ENCODE measurements at places on chromosomes 11 and 22.

DNA sequence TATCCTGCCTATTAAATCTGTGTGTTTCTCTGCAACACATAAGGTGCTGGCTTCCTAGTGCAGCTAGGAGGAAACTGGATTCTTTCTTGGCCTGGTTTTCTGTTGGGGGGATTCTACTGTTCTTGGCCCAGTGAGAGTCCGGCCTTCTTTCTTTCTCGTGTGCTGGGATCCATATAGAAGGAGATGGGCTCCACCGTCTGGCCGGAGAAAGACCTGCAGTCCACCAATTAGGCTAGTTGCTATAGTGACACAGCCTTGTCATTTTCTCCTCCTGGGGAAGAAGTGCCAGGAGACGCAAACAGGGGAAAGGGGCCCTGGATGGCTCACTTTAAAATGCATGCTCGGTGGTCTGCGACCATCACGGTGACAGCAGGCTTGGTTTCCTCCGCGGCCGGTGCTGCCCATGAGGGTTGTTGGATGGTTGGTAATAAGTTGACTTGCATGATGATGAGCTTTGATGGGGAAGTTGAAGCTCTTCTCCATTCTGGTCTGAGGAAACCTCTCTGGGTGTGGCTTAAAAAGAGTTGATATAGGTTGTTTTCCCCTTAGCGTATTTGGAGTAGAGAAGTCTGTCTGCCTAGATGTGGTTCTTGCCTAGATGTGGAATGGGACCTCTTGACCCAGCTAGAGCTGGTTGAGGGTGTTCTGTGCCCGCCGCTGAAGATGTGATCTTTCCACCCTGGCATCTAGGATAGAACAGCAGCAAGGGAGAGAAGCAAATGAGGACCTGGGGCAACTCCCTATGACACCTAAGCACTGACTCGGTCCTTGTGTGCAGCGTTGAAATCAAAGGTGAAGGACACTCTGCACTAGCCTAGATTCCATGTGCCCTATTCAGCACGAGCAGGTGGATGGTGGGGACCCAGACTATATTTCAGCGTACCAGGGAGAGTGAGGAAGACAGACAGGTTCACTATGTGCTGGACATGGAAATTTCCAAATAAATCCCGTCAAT is 1335.0 kb downstream of the BRD1 start:
- DNase-seq: peak; percentile 73

DNA sequence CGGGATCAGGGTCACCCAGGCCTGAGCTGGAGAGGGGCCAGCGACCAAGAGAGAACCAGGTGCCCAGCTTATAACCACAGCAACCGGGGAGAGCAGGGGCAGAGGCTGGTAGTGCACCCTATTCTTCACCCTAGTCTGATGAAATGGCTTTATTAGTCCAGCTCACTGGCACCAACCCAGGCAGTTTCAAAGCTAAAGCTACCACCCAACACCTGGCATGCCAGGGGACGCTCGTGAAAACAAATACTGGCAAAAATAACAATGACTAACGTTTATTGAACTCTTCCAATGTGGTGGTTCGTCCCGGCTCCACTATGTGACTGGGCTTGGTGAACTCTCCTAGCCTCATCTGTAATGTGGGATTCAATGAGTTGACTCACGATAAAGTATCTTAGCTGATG is 30.6 kb downstream of the SCGB1A1 start:
- DNase-seq: no peak

GRCh38 chr22:35726933-35727332 is 9.3 kb downstream of the APOL5 start:
- no peak for DNase-seq

DNA sequence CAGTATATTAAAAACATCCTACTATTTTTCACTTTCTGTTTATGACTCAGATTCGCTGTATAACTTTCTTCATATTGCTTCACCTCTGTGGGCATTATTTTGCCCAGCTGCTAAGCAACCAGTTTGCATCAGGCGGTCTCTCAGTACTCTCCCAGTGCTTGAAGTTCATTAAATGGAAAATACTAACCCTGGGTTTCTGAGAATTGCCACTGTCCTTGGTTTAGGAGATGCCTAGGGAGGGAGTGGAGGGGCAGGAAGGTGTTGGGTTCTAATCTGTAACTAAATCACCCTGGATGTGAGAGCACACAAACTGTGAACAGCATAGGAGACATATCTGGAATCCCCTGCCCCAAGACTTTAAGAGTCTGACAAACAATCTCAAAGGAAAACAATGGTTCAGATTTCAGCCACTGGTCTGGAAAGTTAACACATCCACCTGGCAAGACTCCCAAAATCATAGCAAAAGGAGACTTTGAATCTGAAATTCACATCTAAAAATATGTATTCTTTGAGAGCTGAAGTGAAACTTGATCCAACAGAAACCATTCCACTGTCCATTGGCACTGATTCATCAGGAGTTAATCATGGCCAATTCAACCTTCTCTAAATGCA is 540.0 kb downstream of the SOX6 start:
- peak; percentile 37 for DNase-seq

- no peak for DNase-seq
These were observed 88.1 kb downstream of the CCDC34 start for GRCh38 chr11:27274854-27275395.

DNA sequence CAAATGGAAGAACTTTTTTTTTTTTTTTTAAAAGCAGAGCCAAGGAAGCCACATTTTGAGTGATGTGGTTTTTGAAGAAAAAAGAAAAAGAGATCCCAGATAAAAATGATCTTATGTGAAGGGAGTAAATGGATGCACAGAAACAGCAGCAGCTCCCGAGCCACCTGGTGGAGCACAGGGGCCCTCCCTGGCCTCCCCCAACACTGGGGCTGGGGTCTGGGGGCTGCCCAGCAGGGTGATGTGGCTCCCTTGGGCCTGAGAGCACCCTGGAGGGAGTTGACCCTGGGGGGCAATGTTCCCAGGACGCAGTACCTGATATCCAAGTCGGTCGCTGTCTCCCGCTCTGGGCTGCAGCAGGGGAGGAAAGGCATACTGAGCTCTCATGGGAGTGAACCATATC is 26.5 kb upstream of the KCNJ11 start:
- no peak for DNase-seq

DNA sequence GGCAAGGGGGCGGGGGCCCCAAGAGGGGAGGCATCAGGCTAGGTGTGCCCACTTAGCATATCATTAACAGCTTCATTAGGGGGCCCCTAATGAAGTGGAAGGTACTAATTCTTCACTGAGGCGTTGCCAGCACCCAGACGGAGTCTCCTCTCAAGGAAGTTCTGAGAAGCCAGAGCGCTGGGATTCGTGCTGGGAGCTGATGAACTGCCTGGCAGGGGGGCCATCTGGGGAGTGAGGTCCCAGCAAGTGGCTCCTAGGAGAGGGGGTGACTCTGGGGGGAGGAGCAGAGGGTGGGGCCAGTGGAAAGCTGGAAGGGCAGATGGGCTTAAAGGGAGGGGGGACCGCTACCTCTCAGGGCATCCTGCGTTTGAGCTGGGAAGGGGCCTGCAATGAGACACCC is 29.8 kb downstream of the DAGLA start:
- DNase-seq: no peak

GRCh38 chr11:124763156-124763947 is 1.3 kb upstream of the ESAM start:
- DNase-seq: peak; percentile 85

GRCh38 chr11:117513666-117514065 is 186.0 kb downstream of the CEP164 start:
- no peak for DNase-seq

DNA sequence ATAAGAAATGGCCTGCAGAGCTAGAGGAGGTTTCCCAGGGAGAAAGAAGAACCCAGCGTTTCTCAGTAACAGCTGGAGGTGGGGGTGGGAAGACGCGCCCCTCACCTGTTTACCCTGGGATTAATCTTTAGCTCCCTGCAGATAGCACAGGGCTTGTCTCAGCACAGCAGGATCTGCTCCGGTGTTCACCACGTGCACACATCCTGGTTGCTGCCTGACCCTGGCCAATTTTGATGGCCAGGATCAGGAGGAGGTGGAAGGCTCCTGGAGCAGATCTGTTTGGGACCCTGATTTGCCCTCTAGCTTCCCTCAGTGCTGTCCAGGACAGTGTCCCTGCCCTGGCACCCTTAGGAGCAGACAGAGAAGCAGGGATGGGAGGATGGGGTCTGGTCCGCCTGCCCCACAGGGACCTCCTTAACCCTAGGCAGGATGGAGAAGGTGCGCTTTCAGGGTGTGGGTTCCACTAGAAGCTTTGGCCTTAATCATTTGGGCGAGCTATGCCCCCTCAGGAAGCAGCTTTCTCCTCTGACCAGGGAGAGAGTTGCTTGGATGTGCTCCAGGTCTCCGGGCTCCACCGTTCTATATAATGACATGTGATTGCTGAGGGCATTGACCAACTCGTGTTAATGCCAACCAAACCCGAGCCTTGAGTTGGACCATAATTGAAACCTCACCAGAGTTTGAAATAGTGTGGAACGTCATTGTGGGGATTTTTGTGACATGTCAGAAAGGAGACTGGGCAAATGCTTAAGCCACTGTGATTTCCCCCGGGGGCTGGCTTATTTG is 19.3 kb downstream of the UPB1 start:
- no peak for DNase-seq

- no peak for DNase-seq
These were observed 82.9 kb downstream of the KCNQ1 start for GRCh38 chr11:2527621-2528291.

DNA sequence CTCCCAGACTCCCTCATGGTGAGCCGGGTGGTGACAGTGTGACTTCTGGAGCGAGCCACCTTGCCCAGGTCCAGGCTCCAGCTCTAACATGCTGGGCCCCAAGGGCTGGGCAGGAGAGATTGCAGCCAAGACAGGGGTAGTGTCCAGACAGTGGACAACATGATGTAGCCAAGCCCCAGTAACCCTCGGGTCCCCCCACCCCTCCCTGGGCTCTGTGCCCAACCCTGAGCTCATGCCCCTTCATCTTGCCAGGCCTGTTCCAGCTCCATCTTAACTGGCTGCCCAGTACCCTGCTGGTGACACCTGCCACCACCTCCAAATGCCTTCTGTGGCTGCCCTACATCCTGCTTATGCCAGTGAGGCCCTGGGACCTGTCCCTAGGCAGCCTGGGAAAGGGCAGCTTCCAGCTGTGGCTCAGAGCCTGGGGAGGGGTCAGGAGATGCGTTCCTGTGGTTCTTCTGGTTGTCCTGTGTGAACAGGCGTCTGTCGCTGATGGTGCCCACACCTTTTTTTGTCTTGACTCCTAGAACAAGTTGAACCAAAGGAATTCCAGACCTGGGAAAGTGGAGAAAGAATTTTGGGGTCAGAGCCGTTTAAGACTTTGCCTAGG is 12.5 kb upstream of the SYT12 start:
- no peak for DNase-seq

GRCh38 chr22:25406510-25407210 is 157.8 kb upstream of the GRK3 start:
- no peak for DNase-seq

DNA sequence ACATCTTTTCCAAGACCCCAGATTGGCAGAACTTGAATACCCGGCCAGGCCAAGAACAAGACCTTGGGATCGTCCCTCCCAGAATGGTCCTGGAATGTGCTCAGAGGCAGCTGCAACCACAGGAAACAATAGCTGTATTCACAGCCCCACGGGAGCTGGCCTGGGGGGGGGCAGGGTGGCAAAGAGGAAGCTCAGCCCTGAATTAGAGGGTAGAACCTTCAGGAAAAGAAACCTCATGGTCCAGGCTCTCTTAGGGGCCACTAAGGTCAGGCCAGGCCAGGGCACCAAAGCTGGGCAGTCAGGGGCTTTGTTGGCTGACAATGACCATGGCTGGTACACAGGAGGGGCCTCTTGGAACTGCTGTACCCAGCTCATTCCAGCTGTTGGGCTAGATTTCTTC is 17.3 kb downstream of the RPL27A start:
- DNase-seq: no peak

DNA sequence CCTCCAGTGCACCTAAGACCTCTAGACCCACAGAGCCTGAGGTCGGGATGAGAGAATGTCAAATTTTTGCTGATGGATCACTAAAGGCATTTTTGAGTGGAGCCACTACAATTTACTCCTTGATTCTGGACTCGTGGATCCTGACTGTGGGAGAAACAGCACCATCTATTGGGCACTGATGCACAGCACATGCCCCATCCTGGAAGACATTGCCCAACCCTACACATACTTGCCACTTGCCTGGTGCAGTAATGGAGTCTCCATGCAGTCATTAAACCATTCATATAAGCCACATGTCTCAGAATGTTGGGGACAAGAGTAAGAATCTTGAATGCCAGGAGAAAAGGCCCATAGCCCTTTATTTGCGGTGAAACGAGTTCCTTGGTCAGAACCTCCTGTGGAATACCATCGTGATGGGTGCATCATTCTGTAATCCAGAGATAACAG is 103.9 kb downstream of the GGTLC2 start:
- DNase-seq: peak; percentile 6

- no peak for DNase-seq
These were observed 55.2 kb downstream of the ST3GAL4 start for GRCh38 chr11:126410649-126411048.

DNA sequence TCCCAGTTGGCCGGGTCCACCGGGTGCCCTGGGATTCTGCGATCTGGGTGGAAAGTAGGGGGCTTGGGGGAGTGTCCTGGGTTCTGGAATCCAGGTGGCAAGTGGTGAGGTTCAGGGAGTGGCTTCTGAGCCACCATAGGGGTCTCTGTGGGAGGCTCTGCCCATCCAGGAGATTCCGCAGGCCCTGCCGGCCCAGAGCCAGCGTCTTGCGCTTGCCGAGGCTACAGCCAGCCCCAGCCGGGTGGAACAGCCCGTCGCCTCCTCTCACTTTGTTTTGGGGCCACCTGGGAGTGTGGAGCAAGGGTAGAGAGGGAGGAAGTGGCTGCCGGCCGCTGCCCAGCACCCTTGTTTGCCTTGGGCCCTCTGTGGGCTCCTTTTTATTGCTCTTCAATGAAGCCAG is 60.6 kb upstream of the PPP6R3 start:
- DNase-seq: no peak

DNA sequence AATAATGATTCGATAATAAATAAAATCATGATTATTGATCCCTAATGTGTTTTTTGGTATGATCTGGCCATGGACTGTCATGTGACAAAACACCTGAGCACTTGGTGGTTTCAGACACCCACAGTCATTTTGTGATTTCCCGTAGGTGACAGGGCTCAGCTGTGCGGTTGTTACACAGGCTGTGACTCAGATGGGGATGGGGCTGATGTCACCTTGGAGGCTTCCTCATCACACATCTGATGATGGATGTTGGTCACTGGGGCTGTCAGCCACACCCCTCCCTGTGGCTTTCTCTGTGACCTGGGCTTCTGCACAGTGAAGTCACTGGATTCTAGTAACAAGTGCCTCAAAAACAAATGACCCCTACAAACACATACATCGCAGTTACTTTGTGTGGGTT is 995.1 kb downstream of the BRD1 start:
- DNase-seq: no peak

DNA sequence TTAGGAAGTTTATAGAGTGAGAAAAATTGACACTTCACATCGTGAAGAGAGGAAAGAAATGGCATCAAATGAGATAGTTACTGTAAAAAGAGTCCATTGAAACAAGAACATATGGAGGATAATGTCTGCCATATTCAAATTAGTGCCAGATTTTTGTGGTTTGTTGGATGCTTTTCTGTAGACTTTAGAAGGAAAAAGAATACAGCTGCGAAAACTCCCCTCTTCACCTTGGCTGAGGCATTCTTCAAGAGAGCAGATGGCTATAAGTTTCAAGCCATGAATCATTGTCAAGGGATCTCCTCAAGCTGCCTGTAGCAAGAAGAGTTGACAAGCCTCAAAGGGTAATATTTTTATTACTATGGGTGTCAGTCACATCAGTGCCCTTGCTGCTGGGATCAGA is 507.4 kb upstream of the RAG2 start:
- DNase-seq: no peak

GRCh38 chr22:40509401-40510134 is 127.0 kb downstream of the MRTFA start:
- peak; percentile 77 for DNase-seq

- no peak for DNase-seq
These were observed 8.2 kb downstream of the CBX7 start for GRCh38 chr22:39144101-39144767.

Measured in left kidney (tissue), 8 donors.